ENCODE measurements at places on chromosomes 11 and 22.
A peak's percentile ranks its signal among the peaks of the same experiment; 100 is the strongest.

- DNase-seq, result no peak
Measured at GRCh38 chr11:123231256-123231655, 36.2 kb upstream of the CLMP start.

- DNase-seq, result no peak
Measured at GRCh38 chr11:72191961-72192381, at the start of gene FOLR1. TSS of gene FOLR1 (plus strand) at chr11:72192140. CDS start at chr11:72192174, 34 bp downstream.

DNA sequence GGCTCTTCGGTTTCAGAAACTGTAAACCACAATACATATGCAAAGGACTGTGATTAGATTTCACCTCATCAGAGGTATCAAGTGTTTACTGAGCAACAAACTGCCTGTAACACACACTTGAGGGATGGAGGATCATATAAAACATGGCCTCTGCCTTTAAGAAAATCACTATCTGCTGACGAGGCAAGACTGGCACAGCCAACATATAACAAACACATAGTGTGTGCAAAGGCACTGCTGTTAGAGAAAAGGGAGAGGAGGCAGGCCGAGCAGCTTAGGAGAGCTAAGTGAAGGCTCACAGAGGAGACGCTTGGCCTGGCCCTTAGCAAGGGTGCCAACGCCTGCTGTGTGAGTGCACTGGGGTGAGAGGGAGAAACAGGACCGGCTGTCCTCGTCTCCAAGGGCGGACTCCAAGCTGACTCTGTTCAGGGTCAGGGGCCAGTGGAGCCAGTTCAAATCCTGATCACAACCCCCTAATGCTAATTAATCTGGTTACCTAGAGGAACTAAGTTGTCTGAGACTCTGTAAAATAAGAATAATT is 48.2 kb downstream of the LRFN4 start:
- no peak for DNase-seq

GRCh38 chr22:42431401-42432019 is 693 bp downstream of the NFAM1 start:
- DNase-seq, result no peak

DNA sequence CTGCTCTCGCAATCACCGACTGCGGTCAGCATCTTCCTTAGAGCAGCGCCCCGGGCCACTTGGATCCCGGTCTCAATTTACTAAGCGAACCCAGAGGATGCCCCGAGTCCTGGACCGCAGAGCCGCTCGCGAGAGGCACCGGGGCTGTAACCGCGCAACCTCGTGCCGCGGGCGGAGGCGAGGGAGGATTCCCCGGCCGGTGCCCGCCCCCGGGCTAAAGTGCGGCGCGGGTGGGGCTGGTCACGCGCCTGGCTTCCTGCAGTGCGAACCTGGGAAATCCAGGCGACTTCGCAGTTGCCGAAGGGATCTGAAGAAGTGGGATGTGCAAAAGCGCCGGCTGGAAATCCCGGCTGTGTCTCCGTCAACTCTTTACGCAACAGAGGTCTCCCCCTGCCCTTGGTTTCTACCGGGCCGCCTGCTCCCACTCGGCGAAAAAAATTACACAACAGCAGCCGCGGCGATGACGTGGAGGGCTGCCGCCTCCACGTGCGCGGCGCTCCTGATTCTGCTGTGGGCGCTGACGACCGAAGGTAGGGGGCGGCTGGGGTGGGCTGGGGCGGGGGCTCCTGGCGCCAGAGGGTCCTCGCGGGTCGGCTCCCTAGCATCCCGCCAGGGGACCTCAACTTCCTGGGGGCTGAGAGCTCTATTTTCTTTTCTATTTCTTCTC is at the start of gene NCR3LG1:
NCR3LG1 (plus strand) TSS at position 291 of the 667 bp plus-strand sequence; CDS start at position 461, 170 bp downstream.
- peak; percentile 92 for DNase-seq

GRCh38 chr11:120391854-120392253 is 55.6 kb downstream of the ARHGEF12 start:
- no peak for DNase-seq

DNA sequence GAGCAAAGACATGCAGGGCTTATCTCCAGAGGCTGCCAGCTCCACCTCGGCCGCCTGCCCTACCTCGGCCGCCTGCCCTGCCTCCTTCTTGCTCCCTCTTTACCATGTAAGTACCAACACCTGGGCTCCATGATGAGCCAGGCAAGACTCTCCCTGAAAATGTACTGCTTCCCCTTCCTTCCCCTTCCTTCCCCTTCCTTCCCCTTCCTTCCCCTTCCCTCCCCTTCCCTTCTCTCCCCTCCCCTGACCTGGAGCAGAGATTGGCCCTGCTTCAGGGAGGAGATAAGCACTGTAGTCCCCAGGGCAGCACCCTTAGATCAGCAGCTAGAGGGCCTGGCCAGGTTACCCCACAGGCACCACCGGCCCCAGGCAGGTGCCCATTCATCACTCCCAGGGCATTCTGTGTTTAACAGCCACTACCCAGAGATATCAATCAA is 25.4 kb upstream of the ADORA2A start:
- no peak for DNase-seq

- no peak for DNase-seq
Measured at GRCh38 chr22:33104147-33104854, 46.1 kb upstream of the SYN3 start.

DNA sequence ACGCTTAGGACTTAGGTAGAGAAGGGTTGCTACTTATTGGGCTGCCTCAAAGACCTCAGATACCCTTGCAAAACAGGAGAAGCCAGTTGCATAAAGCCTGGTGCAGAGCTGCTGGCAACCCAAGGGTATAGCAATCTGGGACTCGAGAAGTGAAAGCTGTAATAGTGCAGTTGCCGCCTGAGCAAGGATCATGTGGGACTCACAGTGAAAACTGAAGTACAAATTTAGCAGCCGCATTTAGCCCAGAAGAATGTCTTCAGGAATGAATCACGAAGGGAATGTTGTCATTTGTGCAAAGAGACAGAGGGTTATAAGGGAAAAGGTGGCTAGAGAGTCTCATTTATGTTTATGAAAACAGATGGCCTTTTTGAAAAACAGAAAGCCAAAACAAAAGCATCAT is 267.2 kb downstream of the TENM4 start:
- DNase-seq, result no peak

All from esophagus muscularis mucosa (tissue), 4 donors.